Foreskin fibroblast (primary cell): ENCODE measurements at places on chromosomes 7 and 10.
A peak's percentile ranks its signal among the peaks of the same experiment; 100 is the strongest.

DNA sequence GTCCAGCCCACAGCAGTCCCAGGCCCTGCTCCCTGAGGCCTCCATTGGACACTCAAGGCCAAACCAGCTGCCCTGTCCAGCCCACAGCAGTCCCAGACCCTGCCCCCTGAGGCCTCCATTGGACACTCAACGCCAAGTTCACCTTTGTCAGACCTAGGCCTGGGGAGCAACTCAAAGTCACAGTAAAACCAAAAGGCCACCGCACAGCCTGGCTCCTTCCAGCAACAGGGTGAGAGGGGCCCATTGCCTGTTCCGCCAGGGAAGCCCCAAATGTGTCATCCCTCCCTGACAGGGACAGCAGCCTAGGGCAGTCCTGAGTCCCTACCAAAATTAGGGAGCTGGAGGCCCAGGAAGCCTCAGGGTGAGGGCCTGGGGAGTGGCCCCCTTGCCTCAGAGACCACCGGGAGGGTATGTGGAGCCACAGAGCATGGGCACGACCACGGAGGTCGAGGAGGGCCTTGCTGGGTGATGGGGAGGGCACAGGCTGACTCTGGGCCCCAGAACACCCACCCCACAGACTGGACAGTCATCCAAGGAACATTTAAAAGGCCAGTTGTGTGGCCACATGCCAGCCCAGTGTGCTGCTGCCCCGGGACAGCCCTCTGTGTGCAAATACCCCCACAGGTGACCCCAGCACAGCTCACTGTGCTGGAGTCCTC lies 66.5 kb upstream of the PPP2R2D start:
- DNase-seq, result no peak

GRCh38 chr7:155206318-155207020 lies 91.2 kb upstream of the INSIG1 start:
- peak; percentile 75 for DNase-seq

GRCh38 chr7:17020250-17020649 lies 138.5 kb upstream of the AGR3 start:
- peak; percentile 24 for DNase-seq

- peak; percentile 61 for DNase-seq
Measured at GRCh38 chr10:10786109-10787090, 231.3 kb upstream of the CELF2 start.

GRCh38 chr7:110867771-110868170 lies 223.2 kb upstream of the LRRN3 start:
- no peak for DNase-seq

GRCh38 chr10:110843031-110843430 lies 28.7 kb upstream of the PDCD4 start:
- DNase-seq, result no peak
